Activated CD4-positive, alpha-beta memory T cell treated with anti-CD3 and anti-CD28 coated beads for 36 hours (primary cell): ENCODE measurements at places on chromosomes 5 and 9.
A peak's percentile ranks its signal among the peaks of the same experiment; 100 is the strongest.

GRCh38 chr9:8857068-8857925 lies 1057.7 kb upstream of the DMAC1 start:
- DNase-seq: peak; percentile 13

DNA sequence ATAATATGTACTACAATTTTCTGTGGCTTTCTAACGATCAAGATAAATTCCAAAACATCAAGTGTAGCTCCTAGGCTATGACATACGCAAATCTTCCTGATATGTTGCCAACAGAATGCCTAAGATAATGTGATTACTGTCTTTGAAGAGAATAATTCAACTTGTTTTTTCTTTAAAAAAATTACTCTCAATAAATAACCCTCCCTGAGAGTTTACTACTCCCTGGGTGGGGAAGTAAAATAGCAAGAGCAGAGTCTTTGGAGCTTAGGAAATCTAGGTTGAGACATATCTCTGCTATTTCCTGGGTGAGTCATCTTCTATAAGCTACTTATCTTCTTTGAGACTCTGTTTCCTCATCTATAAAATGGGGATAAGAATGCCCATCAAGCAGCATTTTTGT lies 201.2 kb downstream of the ACTL7B start:
- no peak for DNase-seq

GRCh38 chr5:126846744-126847455 lies 70.0 kb downstream of the LMNB1 start:
- DNase-seq: no peak

- DNase-seq: no peak
Measured at GRCh38 chr9:80020056-80020455, 448.3 kb downstream of the TLE4 start.

DNA sequence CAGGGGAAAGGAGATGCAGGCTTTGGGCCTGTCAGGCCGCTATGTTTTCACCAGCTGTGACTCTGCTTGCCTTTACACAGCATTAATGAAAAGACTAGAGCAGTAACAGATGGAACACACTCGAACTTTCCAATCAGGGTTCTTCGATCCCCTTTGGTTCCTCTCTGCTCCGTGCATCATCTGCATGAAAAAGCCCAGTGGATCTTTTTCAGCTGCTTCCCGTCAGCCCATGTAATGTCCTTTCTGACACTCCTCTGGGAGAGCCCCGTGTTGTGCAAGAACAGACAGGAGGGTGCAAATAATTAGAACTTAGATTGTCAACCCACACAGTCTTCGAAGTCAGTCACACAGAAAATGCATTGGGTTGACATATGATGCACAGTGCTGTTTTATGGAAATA lies 448.9 kb upstream of the ZNF462 start:
- DNase-seq: no peak

- DNase-seq: no peak
Measured at GRCh38 chr9:121831869-121832268, 180.4 kb downstream of the DAB2IP start.

- DNase-seq: no peak
Measured at GRCh38 chr5:90878081-90878480, 319.5 kb downstream of the ADGRV1 start.

GRCh38 chr9:134493461-134494272 lies 147.9 kb upstream of the COL5A1 start:
- DNase-seq: no peak

DNA sequence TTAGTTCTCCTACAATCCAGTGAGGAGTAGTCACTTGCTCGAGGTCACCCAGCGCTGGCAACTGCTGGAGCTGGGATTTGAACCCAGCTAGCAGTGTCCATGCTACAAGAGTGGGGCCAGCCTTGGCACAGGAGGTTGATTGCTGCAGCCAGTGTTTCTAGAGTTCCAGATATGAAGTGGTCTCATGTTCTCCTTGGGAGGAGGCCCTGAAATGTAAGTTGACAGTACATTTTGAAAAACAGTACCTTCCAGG lies 802 bp downstream of the CCDC107 start:
- DNase-seq: peak; percentile 42

DNA sequence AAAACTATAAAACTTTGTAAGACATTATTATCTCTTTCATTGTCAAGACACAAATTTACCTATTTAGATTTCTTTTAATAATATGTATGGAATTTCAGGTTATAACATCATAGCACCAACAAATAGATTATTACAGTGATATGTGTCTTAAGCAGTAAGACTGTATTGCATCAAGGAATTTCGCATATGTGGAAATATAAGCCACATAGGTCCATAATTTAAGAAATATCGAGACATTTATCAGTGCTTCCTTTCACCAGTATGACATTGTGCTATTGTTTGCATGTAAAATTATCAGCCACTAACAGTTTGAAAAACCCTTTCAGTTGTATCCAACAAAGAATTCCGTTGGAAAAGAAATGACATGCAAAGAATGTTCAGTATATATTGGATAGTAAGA lies 186.7 kb upstream of the RASA1 start:
- no peak for DNase-seq
